Effector memory CD4-positive, alpha-beta T cell (primary cell): ENCODE measurements at places on chromosomes 7 and 10.

GRCh38 chr10:44416021-44416771, 31.3 kb upstream of the CXCL12 start:
- DNase-seq = no peak

GRCh38 chr7:158975526-158976467, 119.4 kb downstream of the DYNC2I1 start:
- DNase-seq = no peak

GRCh38 chr10:101222683-101223273, 6.5 kb downstream of the LBX1 start:
- no peak for DNase-seq

DNA sequence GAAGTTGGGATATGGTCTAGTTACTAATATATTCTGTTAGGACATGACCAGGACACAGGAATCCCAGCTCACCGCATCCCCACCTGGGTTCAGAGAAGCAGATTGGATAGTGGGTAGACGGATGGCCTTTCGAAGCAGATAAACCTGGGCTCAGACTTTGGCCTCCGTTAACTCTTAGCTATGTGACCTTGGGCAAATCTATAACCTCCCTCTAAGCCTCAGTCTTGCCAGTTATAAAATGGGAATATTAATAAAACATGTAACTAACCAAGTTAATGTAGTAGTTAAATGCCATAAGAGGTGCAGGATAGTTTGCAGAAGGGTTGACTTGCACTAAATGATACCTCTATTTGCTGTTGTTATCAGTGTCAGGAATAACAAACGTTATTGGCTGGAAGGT, 127.6 kb upstream of the JCAD start:
- DNase-seq = no peak

- DNase-seq = no peak
Measured at GRCh38 chr7:33666531-33666930, 238.8 kb upstream of the BMPER start.

DNA sequence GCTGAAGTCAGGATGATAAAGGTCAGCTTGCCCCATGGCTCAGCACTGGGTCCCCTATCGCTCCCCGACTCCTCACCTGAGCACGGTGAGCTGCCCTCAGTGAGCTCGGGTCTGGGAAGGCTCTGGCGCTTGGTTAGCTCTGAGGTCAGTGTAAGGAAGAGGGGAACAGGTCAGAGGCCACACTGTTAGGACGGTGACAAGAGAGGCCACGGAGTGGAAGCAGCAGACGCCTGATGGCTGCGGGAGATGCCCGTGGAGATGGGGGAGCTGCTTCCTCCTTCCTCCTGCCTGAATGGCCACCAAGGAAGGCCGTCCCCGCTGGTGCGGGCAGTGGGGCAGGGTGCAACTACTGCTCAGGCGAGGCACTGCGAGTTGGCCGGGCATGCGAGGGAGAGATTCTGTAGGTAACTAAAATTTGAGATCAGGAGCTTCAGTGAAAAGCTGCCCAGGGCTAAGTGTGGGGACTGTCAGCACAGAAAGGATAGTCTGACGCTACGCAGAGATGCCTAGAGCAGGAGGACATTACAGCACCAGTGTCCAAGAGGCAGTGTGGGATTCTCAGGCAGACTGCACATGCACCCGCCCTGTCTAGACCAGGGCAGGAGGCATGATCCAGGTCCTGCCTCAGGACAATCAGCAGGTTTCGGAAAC, 231.3 kb upstream of the GRB10 start:
- DNase-seq = no peak

DNA sequence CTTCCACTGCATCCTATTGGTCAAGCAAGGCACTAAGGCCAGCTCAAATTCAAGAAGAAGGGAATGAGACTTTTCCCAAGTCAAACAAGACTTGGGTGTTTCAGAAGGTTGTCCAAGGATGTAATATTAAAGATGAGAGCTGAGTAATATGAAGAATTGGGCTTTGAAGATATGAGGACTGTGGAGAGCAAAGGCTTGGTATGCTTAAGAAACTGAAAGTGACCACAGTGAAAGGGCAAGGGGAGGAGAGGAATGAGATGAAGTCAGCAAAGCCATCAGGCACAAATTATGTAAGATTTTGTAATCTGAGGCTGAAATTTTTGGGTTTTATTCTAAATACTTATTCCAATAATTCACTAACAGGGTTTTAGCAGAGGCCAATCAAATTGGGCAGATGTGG, 38.6 kb upstream of the NPY start:
- DNase-seq = no peak
